ENCODE measurements at places on chromosomes 1 and 21.
A peak's percentile ranks its signal among the peaks of the same experiment; 100 is the strongest.

GRCh38 chr1:245440922-245441321 is 286.1 kb downstream of the KIF26B start:
- no peak for DNase-seq

DNA sequence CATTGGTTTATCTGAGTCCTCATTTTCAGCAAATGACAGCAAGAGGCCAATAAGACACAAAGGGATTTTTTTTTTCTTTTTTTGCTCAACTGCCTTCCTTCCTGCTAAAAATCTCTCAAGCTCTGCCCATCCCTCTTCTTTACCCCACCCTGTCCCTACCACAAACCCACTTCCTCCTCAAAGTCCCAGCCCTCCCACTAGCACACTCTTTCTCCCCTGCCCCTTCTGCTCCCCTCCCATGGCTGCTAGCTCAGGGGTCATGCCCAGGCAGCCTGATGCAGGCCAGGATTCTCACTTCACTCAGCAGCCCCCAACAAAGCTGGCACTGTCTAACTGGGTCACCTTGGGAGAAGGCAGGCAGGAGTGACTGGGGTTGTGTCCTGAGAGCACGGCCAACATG is 28.8 kb upstream of the PPP2R5A start:
- peak; percentile 54 for DNase-seq

DNA sequence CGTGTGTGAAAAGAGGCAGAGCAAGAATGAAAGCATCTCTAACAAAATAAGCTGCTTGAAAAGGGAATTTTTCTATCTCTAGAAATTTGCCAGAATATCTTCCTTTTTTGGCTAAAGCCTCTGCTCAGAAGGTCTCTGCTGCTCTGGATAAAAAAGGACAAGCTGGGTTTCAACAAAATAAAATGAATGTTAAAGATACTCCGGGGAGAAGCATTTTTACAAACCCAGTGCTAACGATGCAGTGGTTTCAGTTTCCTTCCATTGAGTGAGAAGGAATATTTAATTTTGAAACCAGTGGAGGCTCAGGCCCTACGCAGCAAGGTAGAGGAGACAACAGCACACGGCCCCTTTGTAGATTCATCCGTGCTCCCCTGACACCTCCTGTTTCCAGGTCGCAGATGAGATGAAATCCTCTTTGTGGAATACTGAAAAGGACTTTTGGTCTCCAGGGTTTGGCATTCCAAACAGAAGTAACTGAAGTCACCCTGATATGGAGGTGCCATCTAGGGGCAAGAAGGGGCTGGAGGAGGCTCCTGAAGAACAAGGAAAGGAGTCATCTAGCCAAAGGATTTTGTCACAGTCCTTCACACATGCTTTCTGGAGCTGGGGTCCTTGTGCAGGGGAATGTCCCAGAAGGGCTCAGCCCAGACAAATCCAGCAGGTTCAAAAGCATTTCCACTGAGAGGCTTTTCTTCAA is 65.7 kb upstream of the SYT6 start:
- no peak for DNase-seq

- DNase-seq = no peak
Observed at GRCh38 chr21:39196310-39196709, 13.1 kb upstream of the PSMG1 start.

DNA sequence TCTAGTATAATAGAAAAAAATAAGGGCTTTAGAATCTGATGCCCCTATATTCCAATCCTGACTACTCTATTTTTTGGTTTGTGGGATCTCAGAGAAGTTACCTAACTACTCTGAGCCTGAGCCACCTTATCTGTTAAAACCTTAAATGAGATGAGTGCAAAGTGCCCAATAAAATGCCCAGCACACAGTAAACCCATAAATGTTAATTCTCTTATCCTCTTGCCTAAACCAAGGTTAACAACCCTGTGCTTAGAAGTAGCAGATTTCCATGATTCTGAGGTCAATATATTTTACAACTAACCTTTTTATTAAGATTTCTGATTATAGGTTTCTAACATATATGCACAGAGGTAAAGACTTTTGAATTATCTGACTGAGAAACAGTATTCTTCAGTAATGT is 35.8 kb downstream of the DOCK7 start:
- DNase-seq = no peak

GRCh38 chr1:184494929-184495328 is 108.1 kb downstream of the C1orf21 start:
- DNase-seq = no peak

DNA sequence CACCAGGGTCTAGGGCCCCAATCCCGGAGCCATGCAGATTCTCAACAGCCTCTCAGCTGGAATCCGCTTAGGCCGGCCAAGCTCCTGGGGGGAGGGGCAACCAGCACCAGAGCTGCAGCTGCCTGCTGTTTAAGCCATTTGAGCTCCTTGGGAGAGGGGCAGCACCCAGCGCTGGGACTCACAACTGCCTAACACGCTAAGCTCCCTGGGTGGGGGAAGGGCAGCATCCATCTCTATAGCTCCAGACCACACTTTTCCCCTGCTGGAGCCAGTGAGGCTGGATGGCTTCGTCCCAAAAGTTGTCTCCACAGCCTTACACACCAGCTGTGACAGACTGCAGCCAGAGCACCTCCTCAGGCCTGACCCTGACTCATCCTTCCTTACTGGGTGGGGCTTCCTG is 6.9 kb upstream of the PTGFR start:
- no peak for DNase-seq

- DNase-seq = no peak
Observed at GRCh38 chr1:11929849-11930248, 3.6 kb upstream of the KIAA2013 start.

DNA sequence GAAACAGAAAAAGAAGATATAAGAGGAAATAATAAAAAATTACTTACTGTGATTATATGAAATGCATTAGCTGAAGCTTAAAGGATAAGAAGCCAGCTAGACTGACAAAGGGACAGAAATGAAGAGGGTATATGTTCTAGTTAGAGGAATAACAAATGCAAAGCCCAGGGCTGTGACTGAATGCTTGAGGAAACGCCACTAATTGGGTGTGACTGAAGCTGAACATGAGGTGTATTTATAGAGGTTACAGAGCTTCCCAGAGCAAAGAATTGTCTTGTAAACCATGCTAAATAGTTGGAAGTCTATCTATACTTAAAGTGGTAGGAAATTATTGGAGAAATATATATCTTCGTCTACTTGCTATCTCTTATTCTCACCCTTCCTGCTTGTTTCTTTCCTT is 77.7 kb upstream of the PLPPR5 start:
- no peak for DNase-seq

DNA sequence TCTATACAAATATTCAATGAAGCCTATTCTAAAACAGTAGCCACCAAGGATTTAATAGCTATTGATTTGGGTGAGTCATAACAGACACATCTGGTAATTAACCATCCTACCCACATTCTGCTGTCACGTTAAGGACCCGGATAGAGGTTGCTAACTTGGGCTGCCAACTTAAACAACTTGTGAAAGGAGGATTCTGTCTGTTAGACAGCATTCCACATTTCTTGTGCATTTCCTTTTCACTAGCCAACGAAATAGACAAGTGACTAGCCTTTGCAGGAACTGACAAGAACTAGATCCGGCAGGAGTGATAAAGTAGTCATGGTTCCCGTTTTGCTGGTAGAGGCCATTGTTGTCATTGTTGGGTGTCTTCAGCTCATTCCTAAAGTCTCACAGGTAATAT is 9.5 kb downstream of the DSCAM start:
- no peak for DNase-seq

GRCh38 chr1:178196631-178197030 is 102.7 kb downstream of the RASAL2 start:
- DNase-seq = no peak

GRCh38 chr1:25770541-25771220 is 29.3 kb upstream of the SELENON start:
- no peak for DNase-seq

- no peak for DNase-seq
Observed at GRCh38 chr1:6245869-6246496, 2.0 kb downstream of the HES3 start.

All from NK-92 treated with Interleukin-12 subunit alpha and Interleukin-12 subunit beta, amount 100 ng/mL, for 24 hours (cell line).